ENCODE measurements at places on chromosomes 3 and 15. TPM values are rescaled to one million over a fixed set of nuclear protein-coding genes. Genes with fewer than 3 reads are reported as not detected.

- no peaks in the 10 kb centered on the region for H3K4me1 ChIP-seq
- H3K4me3 ChIP-seq, result no peak overlapping the region
- no peaks in the 10 kb centered on the region for H3K36me3 ChIP-seq
- H3K27me3 ChIP-seq, result no peaks in the 10 kb centered on the region
Measured at GRCh38 chr3:72930754-72931153, 42.9 kb downstream of the GXYLT2 start.

- no peak for DNase-seq
- H3K4me1 ChIP-seq, result peaks cover 5% of the 10 kb centered on the region
Measured at GRCh38 chr3:190124067-190124466, 3.4 kb upstream of the P3H2 start.

- H3K36me3 ChIP-seq, result peaks cover 6% of the 10 kb centered on the region
- H3K4me1 ChIP-seq, result peaks cover 13% of the 10 kb centered on the region
- no peak overlapping the region for H3K27ac ChIP-seq
- H3K27me3 ChIP-seq, result peaks cover 2% of the 10 kb centered on the region
Measured at GRCh38 chr3:178969004-178969700, 102.5 kb downstream of the ZMAT3 start.

DNA sequence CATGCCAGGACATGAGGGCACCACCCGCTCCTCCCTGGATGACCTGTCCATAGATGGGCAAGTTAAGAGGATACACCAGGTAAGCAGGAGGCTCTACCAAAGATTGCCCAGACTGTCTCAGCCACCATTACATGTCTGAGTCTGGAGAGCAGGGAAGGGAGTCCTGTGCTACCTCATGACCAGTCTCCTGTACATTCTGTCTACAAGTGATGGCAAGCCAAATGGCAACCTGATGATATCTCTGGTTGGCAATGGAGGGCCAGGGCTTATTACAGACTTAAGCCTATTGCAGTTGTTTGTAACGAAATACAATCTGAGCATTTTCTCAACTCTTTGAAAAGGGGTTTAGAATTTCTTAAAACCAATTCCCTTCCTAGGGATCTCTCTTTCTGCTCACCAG, 31.8 kb downstream of the ABHD6 start:
- H3K4me3 ChIP-seq, result no peak overlapping the region
- H3K36me3 ChIP-seq, result peaks cover 9% of the 10 kb centered on the region
- no peak overlapping the region for H3K27ac ChIP-seq
- H3K4me1 ChIP-seq, result peaks cover 11% of the 10 kb centered on the region
- no peak for DNase-seq

- peaks cover 3% of the 10 kb centered on the region for H3K27me3 ChIP-seq
- no peaks in the 10 kb centered on the region for H3K4me1 ChIP-seq
- H3K36me3 ChIP-seq, result no peaks in the 10 kb centered on the region
Measured at GRCh38 chr15:86373147-86373546, 293.5 kb downstream of the AGBL1 start.

- no peak for DNase-seq
- no peaks in the 10 kb centered on the region for H3K36me3 ChIP-seq
- no peak overlapping the region for H3K4me3 ChIP-seq
- no peak overlapping the region for H3K27ac ChIP-seq
- no peaks in the 10 kb centered on the region for H3K27me3 ChIP-seq
Measured at GRCh38 chr15:77508541-77509243, 88.0 kb downstream of the HMG20A start.

- H3K27me3 ChIP-seq, result no peaks in the 10 kb centered on the region
- no peak for DNase-seq
- H3K36me3 ChIP-seq, result peaks cover 10% of the 10 kb centered on the region
- H3K27ac ChIP-seq, result peak overlapping the region; percentile 96
- H3K4me3 ChIP-seq, result peak overlapping the region; percentile 57
Measured at GRCh38 chr3:71444861-71445259, 138.7 kb downstream of the FOXP1 start.

- no peak for DNase-seq
- no peak overlapping the region for H3K27ac ChIP-seq
- no peaks in the 10 kb centered on the region for H3K27me3 ChIP-seq
- peaks cover 34% of the 10 kb centered on the region for H3K36me3 ChIP-seq
- peaks cover 52% of the 10 kb centered on the region for H3K4me1 ChIP-seq
Measured at GRCh38 chr3:52050571-52050970, 5.8 kb downstream of the DUSP7 start.

- no peaks in the 10 kb centered on the region for H3K4me1 ChIP-seq
- H3K27me3 ChIP-seq, result no peaks in the 10 kb centered on the region
- H3K36me3 ChIP-seq, result no peaks in the 10 kb centered on the region
- DNase-seq, result no peak
Measured at GRCh38 chr3:14345496-14346150, 56.8 kb upstream of the SLC6A6 start.

Gene CPNE4
- total RNA-seq, result not detected

Gene CDAN1
- 16.6 TPM for total RNA-seq

Gene GOLGA6L10
- total RNA-seq, result 1.6 TPM

Gene SCN11A
- total RNA-seq, result 0.09 TPM
